ENCODE measurements at places on chromosomes 5 and 9.

DNA sequence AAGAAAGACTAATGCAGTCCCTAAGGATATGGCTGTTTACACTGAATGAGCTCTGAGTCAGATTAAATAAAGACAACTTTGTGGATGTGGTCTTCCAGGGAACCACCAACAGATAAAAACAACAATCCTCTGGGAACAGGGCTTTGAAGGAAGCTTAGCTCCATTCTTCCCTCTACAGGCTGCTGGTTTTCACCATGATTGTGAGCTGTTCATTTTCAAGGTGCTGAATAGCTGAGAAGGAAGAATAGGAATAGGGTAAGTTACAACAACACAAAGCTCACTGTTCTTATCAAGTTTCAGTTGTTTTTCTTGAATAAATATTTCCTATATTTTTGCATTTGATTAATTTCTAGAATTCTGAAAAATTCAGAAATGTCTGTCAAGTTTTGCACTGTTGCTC lies 25.9 kb upstream of the PTAR1 start:
- no peak for DNase-seq

DNA sequence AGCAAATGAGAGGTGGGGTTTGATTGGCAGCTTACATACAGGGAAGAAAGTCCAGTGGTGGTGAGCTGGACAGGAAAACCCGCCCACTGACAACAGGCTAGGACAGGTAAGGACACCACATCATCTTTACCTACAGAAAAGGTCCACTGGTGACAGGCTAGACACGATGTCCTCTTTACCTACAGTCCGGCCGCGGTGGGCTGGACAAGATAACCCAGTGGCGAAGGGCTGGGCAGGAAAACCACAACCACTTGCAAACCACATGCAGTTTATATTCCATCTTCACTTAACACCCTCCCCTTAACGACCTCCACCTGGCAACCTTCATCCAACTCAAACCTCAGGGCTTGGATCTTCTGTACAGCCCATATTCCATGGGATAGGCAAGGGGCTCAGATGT lies 5.0 kb upstream of the NIPAL4 start:
- DNase-seq: no peak

DNA sequence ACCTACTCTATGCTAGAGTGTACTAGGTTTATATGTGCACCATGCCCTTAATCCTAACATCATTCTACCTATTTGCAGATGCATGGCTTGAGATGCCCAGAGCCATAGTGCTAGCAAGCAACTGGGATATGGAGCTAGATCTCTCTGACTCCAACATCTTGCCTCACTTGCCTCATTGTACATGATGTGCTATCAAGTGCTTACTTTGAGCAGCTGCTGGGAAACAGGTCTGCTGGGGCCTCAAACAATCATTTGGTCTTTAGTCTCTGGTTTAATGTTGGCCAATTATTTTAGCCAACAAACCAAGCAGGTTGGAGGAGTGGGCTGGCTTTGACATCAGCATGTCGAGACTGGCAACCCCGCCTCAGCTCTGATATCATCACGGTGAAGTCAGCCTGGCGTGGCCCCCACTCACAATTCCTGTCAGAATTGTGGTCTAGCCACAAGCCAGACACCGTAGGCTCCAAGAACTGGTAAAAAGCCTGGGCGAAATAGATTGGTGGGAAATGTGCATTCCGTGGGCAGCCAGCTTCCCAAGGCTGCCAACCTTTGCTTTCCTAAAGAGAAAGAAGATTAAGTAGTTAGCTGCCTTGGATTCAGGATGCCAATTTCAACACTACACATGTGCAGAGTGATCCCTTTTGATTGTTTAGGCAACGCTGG lies 21.1 kb upstream of the GAS1 start:
- no peak for DNase-seq

DNA sequence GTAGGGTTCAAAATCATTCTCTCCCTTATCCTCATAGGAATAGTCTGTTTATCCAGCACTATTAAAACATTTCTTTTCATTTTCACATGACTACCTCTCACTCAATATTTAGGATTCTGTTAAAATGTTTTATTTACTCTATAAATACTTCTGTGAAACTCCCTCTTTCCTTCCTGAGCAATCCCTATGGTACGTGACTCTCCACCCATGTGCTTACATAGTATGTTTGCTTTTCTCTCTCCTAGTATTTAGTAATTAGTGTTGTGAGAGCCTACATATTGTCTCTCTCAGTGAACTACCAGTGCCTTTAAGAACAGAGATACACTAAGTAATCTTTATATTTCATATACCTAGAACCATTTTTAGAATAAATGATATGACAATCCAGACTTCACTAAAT lies 46.0 kb downstream of the PTPRD start:
- DNase-seq: no peak

GRCh38 chr9:19781240-19781639 lies 7.6 kb downstream of the SLC24A2 start:
- DNase-seq: no peak

DNA sequence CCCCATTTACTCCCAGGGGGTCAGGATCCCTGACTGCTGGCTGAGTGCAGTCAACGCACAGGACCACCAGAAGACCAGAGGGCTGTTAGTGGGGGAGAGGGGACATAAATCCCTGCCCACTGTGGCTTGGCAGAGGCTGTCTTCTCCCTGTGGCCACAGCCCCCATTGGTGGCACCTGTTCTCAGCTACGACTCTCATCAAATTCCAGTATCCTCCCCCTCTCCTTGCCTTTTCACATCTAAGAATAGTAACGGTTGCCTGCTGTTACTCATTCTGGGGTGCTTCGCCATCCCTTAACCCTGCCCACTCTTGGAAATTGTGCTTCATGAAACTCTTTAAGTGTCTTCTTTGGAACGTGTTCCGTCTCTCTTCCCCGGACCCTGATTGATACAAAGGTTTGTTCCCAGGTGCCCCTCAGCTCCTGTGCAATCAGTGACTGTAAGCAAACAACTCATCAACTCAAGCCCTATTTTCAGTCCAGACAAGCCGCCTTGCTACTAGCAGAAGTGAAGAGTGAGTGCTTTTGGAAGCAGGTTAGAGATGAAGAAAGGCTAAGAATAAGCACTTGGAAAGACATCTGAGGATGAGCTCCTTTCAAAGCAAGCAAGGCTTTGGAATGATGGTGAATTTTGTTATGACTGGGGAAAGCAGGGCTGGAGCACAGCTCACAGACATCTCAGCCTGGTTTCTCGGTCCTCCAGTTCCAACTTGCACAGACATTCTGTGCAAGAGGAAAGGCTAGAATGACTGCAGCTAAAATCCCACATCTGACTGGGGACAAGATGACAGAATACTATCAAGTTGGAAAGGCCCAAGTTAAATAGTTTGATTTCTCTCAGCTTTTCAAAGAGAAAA lies 22.9 kb upstream of the DENND1A start:
- DNase-seq: no peak

DNA sequence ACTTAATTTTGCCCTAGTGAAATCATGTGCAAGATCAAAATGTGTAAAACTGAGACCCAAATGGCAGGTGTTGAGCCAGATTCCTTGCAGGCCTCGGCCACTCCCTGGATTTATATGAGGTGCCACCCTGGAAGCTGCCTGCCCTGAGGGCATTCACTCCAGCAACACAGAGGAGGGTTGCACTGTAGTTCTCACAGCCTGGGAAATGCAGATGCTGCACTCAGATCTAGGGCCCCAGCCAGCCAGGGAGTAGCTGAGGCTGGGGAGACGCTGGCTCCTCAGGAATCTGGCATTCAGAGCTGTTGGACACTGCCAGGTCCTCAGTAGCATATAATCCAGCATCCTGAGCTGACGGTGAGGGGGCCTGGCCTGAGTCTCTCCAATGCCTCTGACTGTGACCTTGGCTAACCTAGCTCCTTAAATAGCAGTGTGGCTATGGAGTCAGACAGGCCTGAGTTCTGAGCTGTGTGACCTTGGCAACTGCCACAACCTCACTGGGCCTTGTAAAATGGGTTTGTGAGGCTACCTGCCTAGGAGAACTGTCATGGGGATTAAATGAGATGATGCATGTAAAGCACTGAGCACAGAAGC lies 8.7 kb downstream of the KCNMB1 start:
- no peak for DNase-seq

DNA sequence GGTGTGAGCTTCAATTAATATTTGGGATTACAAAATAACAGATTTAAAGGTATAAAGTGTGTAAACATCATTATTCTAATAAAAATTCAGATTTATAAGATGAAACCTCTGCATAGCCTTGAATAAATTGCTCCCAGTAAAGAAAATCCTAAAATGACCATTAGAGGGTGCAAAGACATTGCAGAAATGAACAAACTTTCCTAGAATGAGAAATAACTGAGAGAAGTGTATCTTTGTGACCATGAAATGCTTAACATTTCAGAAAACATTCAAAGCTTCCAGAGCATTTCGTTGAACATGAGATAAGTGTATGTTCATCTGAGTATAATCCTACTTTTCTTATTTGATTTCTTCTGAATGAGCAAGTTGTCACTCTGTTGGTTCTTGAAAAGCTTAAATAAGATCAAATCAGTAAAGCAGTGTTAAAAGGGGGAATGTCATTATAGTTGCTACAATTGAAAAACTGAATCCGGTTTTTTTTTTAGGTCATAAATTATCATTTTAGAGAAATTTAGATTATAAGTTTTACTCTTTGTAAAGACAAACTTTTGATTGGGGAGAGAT lies 24.7 kb upstream of the NUDT12 start:
- DNase-seq: no peak

- DNase-seq: peak; percentile 79
These were observed 39.6 kb downstream of the SFXN1 start for GRCh38 chr5:175517824-175518450.

DNA sequence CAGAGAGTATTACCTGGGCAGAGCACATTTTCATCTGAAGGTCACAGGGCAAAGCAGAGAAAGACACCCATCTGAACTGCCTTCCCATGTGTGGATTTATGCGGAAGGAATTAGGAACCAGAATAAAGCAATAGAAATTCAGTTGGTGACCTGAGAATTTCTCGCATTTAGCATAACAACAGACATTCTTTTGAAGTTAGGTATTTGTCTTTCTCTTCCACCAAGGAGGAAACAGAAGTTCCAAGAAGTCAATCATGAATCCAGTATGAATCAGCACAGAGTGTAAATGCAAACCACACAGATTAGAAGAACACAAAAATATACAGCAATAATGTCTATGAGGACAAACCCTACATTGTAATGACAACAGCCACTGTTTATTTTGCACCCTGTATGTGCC lies 515.2 kb upstream of the BRINP1 start:
- no peak for DNase-seq

- DNase-seq: no peak
These were observed 76.0 kb upstream of the CD180 start for GRCh38 chr5:67272453-67273130.

DNA sequence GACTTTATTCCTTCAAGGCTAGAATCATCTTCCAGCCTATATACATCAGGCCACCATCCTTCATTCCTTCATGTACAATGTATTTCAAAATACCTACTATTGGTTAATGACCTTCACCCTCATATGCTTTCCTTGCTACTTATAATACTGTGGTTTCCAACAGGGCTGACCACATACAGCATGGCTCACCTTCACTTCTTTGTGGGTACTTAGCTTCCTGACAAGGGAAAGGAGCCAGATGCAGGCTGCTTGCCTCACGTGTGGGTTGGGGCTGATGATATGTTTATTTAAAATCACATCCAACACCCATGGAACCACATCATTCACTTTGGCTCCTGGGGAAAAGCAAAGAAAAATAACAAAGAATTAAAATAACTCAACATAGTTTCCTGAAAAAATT lies 63.9 kb upstream of the OR2K2 start:
- no peak for DNase-seq

- DNase-seq: no peak
These were observed 46.7 kb downstream of the IL31RA start for GRCh38 chr5:55897905-55898304.

- DNase-seq: no peak
These were observed 109.3 kb downstream of the UGCG start for GRCh38 chr9:112005939-112006338.
